ENCODE measurements at places on chromosomes 5 and 9.

DNA sequence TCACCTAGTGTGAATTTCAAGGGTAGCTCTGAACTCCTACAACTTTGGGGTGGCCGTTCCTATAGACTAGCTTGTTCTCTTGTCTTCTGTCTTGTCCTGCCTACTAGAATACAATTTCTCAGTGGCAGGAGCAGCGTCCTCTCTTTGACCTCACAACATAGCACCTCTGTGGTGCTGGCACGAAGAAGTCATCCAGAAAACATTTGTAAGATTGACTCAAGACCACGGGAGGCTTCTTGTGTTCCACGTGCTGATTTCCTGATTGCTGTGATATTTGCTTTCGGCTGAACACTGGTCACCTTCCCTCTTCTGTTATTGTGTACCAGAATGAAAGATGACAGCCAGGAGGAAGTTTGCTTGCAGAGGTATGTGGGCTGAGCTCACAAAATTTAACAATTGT lies 27.0 kb downstream of the SLC1A1 start:
- DNase-seq = no peak

GRCh38 chr5:165334201-165334600 lies 1828.8 kb downstream of the MAT2B start:
- DNase-seq = no peak

DNA sequence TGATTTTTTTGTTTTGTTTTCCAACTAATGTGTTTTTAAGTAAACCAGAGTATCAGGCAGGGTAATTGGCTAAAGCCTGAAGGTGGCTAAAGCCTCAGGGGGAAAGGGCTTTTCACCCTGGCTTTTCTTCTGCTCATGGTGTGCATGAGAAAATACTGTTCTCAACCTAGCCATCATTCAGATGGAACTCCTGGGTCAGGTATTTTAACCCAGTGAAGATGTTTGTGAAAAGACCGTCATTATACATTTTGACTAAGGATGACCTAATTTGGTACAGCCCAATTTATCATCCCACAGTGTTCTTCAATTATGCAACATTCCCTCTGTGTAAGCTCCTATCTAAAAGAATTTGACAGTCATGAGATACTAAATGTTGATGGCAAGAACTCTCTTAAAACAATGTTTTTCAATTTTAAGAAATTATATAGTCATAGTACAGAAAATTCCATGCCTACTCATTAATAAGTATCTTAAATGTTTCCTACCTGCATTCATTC lies 209.5 kb upstream of the TARS1 start:
- no peak for DNase-seq

DNA sequence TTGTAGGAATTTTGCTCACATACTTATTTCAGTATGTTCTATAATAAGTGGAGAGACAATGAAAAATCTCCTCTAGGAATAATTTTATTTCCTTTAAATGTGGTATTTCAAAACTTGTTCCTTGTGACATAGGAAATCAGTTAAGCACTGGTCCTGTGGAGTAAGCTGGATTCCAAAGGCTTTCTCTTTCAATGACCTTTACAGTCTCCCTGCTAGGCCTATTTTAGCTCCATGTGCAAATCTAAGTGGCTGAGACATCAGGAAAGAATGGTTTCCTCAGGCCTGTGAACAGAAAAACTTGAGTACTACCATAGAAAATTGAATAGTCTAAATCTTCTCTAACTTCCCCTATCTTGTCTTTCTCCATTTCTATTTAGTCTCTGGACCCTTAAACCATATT lies 514.2 kb upstream of the TLE4 start:
- DNase-seq = no peak

DNA sequence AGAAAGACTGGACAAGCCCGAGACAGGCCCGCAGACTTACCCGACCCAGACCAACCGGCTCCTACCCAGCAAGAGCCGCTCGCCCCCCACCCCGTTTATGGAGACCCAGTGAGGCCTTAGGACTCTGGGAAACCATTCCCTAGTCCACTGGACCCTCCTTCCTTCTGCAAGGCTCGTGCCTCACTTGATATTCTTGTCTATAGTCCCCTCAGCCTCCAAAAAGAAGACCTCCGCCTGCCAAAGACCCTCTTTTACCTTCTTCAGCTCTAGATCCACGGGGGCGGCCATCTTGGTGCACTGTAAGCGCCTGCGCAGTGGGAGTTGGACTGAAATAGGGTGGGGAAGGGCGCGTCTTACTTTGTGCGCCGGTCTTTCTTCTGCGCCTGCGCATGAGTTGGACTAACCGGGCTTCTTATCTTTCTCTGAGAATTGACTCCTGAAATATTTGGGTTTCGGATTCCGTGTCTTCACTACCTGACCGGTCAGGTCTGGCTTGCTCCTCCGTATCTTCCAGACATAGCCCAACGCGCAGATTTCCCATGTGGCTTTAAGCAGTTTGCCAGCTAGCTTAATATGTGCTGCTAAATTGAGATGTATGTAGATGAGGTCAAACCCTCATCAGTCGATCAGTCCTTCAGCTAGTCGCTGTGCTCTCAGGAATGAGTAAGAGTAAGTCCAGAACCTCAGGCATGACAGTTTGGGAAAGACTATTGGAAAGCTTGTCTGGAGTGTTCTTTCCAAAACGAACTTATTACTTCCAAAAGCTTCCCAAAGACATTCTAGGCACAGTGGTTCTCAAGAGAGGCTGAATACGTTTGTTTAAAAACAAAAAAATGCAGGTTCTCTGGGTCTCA lies at the start of gene PFDN1:
PFDN1 (minus strand) TSS at position 316 of the 854 bp plus-strand sequence; CDS start at position 288, 28 bp downstream.
- peak; percentile 75 for DNase-seq

DNA sequence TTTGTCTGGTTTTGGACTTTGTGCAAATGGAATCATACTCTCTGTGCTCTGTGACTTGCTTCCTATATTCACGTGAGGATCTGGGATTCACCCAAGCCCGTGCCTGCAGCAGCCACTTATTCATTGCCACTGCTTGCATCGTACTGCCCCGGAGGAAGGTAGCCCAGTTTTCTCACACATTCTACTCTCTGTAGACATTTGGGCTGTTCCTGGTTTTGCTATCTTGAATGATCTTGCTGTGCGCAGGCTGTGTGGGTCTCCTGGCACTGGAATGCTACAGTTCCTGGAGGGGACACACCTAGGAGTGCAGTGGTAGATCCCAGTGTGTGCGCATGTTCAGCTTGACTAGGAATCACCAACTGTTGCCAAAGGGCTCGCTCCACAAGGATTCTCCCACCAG lies 99.2 kb upstream of the BOD1 start:
- no peak for DNase-seq

- DNase-seq = no peak
Measured at GRCh38 chr9:13804532-13804931, 509.4 kb downstream of the NFIB start.

DNA sequence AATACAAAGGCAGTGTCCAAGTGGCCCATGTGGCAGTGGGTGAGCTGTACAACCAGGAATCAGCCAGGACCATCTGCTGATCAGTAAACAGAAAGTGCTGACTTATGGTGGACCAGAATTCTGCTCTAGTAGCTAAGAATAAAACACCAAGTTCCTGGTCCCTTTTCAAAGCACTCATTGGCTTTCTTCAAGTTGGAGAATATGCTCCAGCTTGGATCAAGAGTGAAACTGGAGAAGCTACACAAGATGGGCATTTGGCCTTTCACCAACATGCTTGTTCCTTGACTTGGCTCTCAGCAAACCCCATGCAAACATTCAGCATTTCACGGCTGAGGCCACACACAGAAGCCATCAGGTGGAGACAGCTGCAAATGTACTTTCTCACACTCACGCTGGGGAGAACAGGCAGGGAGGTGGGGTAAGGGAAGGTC lies 32.1 kb downstream of the MARCHF3 start:
- no peak for DNase-seq

- no peak for DNase-seq
Measured at GRCh38 chr5:165624166-165624946, 2118.9 kb downstream of the MAT2B start.

GRCh38 chr9:1962122-1962521 lies 53.0 kb upstream of the SMARCA2 start:
- DNase-seq = no peak

DNA sequence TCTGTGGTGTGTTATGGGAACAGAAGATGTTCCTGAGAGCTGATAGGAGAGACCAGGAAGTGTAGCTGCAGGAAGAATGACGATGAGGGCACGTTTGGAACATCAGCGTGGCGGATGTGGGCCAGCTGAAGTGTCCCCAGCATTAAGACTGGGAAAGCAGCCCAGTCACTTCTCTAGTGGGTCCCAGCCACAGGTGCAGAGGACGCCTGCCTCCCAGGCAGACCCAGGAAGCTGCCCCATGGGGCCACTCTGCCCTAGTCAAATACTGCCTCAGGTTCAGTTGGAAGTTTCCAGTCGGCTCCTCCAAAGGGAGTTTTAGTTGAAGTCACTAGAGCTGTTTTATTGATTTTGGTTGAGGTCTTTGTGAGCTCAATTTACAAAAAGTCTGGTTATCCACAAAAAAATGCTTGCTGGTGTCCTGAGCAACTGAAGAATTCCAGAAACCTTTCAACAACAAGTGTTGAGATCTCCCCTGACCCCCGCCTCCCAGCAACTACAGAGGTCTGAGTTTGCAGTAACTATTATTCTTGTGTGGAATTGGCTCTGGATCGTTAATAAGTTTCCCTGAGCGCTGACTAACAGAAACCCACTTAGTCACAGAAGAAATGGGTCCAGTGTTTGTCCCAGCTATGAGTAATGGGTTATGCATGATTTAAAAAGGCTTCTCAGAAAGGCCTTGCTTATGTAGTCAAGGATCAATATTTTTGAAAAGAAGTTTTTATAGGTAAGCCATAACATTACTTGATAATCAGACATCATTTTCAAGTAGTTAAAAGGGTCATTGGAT lies 294.1 kb downstream of the FANCC start:
- DNase-seq = no peak

GRCh38 chr9:83027153-83027891 lies 35.6 kb downstream of the RASEF start:
- DNase-seq = no peak

DNA sequence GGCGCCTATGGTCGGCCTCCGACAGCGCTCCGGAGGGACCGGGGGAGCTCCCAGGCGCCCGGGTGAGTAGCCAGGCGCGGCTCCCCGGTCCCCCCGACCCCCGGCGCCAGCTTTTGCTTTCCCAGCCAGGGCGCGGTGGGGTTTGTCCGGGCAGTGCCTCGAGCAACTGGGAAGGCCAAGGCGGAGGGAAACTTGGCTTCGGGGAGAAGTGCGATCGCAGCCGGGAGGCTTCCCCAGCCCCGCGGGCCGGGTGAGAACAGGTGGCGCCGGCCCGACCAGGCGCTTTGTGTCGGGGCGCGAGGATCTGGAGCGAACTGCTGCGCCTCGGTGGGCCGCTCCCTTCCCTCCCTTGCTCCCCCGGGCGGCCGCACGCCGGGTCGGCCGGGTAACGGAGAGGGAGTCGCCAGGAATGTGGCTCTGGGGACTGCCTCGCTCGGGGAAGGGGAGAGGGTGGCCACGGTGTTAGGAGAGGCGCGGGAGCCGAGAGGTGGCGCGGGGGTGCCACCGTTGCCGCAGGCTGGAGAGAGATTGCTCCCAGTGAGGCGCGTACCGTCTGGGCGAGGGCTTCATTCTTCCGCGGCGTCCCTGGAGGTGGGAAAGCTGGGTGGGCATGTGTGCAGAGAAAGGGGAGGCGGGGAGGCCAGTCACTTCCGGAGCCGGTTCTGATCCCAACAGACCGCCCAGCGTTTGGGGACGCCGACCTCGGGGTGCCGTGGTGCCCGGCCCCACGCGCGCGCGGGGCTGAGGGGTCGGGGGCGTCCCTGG lies 561 bp downstream of the DAPK1 start:
- DNase-seq = no peak

DNA sequence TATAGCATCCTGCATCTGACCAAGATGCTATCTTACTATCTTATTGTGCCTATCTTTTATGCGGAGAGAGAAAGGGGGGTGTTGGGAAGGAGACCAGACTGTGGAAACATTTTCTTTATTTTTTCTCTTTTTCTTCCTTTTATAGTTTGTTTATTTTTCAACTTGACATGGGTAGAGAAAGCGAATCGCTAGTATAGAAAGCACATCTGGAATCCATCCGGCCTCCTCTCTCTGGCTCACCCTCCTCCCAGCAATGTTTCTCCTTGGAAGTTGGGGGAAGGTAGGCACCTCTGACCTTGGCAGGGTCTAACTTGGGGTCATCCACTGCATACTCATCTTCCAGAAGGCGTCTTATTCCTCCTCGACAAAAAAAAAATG lies 3.9 kb downstream of the S1PR3 start:
- no peak for DNase-seq

GRCh38 chr9:123425836-123426365 lies 69.9 kb downstream of the CRB2 start:
- DNase-seq = no peak

GRCh38 chr9:134206311-134207300 lies 42.2 kb upstream of the RNU6ATAC start:
- no peak for DNase-seq

DNA sequence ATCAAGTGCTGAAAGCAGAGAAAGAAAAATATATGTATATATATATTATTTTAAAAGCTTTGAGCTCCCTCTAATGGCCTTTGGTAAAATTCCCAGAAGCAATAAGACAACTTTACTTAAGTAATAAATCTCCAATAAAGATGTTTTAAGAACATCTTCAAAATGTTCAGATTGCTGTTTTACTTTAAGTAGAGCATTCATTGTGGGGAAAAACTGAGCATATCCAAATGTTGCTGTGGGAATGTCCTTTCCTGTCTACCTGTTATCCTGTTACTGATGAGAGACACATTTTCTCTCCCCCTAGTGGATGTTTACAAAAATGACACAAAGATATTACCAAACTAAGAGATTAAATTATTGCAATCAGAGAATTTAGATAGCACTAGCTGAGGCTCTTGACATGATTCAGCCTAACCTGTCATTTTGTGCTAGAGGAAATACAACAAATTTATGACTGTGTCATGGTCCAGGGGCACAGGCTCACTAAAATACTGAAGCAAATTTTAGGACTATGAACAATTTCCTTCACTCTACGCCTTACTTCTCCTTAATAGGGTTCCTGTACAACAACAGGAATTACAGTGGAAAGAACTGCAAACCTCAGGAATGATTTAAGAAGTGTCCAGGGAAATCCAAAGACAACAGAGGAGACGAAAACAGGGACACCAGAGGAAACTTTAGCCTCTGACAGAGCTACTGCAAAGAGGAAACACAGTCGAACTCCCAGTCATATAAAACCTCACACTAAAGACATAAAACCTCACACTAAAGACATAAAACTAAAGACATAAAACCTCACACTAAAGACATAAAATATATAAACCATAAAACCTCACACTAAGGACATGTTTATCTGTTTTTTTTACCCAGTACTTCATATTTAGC lies 24.3 kb upstream of the PRRC1 start:
- DNase-seq = no peak

- no peak for DNase-seq
Measured at GRCh38 chr9:115142090-115142489, 24.1 kb upstream of the TNC start.
